Glomerular endothelial cell (primary cell): ENCODE measurements at places on chromosomes 6 and 20. TPM values are rescaled to one million over a fixed set of nuclear protein-coding genes. Genes with fewer than 3 reads are reported as not detected.

The RBM24 gene
- 5.5 and 8.2 TPM in 2 replicates for total RNA-seq

- DNase-seq = no peak
These were observed 323.4 kb downstream of the SYNE1 start for GRCh38 chr6:152313542-152314482.

GRCh38 chr20:32585011-32585585 lies at the start of gene NOL4L:
TSS of gene NOL4L (minus strand) at chr20:32585333. CDS start at chr20:32584890, 443 bp downstream.
- no peak for DNase-seq

The BACH2 gene
- total RNA-seq = 0.87 and 1.2 TPM in 2 replicates
